Activated B cell treated with CpG ODN at 0.5 μM for 24 hours (primary cell): ENCODE measurements at places on chromosomes 12 and 14.

GRCh38 chr14:56004323-56004722 lies 113.9 kb upstream of the PELI2 start:
- DNase-seq: no peak

DNA sequence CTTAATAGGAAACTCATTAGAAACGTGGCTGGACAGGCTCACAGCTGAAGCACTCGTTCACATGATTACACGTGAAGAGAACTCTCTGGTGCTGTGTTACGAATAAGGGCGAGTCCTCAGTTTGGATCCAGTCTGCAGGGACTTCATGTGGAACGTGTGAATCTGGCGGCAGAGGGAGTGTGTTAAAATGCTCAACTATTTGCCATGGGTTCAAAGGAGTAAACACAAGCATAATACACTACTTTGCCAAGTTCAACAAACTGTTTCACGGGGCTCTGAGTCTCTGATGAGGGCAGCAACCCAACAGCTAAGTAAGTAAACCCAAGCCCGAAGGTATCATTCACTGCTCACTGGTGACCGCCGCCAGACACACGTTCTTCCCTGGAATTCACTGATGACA lies 42.4 kb downstream of the NUAK1 start:
- no peak for DNase-seq

GRCh38 chr14:98909251-98909944 lies 362.6 kb downstream of the BCL11B start:
- no peak for DNase-seq

- DNase-seq: no peak
Measured at GRCh38 chr12:76190299-76190698, 105.8 kb upstream of the NAP1L1 start.

DNA sequence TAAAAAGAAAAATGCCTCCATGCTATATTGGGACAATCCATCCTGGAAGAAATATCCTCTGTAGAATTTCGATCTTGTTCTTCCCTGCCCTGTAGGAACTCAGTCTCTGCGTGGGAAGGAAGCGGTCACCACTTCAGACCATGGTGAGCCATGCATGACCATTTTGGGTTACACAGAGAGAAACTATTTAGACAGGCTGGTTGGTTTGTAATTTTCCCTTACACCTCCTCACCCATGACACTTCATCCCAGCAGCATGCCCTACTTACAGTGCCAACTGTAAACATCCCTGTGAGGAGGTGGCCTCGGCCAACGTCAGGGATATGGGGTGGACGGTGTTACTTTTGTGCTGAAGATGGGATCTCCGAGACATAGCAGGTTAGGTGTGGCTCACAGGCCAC lies 121.4 kb downstream of the SMOC1 start:
- DNase-seq: no peak

GRCh38 chr12:29991924-29992323 lies 208.2 kb upstream of the TMTC1 start:
- no peak for DNase-seq

GRCh38 chr14:68598621-68599447 lies 194.0 kb downstream of the ZFP36L1 start:
- DNase-seq: no peak

GRCh38 chr14:26917086-26917485 lies 319.3 kb upstream of the NOVA1 start:
- no peak for DNase-seq

- no peak for DNase-seq
Measured at GRCh38 chr14:105490267-105490571, 827 bp upstream of the TEDC1 start.

DNA sequence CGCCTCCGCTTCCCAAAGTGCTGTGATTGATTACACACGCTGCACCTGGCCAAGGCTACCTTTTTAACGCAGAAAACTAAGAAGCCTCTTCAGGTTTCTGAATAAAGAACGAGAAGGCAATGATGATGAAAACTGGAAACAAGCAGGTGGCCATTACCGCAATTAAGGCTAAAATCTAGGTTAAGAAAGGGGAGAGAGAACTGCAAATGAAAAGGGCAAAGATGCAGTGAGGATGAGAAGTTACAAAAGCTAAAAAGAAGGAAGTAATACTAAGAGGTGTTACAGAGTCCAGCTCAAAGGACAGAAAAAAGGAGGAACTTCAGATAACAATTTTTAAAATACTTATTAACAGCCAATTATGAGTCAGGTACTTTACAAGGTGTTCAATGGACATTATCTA lies 79.7 kb downstream of the DUSP16 start:
- no peak for DNase-seq

GRCh38 chr14:26872515-26873361 lies 274.9 kb upstream of the NOVA1 start:
- DNase-seq: no peak

- no peak for DNase-seq
Measured at GRCh38 chr12:94867066-94867855, 136.2 kb downstream of the NDUFA12 start.

DNA sequence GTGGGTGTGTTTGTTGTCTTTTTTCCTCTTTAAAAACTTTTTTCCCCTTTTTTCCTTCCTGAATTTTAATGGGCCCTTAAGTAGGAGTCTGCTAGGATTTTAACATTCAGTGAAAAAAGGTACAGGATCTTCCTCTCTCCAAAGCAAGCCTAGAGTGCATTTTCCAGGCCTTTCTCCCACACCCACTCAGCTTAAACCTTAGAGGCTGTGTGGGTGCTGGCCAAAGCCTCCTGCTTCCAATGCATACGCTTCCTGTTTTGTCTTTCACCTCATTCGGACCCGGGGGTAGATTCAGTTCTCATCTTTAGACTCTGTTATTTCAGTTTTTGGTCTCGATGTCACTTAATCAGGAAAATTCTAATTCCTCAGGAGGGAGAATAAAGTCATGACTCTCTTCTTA lies 51.2 kb downstream of the TMEM30B start:
- DNase-seq: no peak

GRCh38 chr12:117805865-117806264 lies 162.9 kb downstream of the KSR2 start:
- no peak for DNase-seq

DNA sequence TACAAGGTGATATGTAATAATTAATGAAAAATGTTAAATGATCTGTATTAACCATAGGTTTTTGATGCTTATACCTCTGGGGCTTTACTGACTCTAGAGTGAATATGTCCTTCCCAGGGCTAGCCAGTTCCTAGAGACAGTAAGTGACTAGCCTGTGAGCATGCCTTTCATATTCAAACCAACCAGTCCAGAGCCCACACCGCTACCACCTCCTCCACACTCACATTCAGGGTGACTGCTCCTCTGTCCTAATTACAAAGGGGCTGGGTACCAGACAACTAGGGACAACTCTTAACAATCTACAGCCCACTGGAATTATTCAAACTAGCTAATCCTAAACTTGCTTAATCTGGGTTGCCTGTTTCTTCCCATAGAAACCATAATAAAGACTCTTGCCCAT lies 49.0 kb downstream of the RALGAPA1 start:
- no peak for DNase-seq

DNA sequence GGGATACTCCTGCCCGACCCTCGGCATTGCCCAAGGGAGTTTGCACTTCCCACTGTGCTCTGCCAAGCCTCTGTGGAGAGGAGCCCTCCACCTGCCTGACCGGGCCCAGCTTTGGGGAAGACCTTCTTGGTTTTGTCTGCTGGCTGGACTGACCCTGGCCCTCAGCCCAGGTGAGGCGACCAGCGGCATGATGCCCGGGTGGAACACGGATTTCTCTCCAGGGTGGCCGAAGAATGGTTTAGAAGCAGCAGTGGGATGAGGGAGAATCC lies 15.6 kb downstream of the ZBTB42 start:
- no peak for DNase-seq

- DNase-seq: no peak
Measured at GRCh38 chr14:29810682-29811081, 117.0 kb downstream of the PRKD1 start.

DNA sequence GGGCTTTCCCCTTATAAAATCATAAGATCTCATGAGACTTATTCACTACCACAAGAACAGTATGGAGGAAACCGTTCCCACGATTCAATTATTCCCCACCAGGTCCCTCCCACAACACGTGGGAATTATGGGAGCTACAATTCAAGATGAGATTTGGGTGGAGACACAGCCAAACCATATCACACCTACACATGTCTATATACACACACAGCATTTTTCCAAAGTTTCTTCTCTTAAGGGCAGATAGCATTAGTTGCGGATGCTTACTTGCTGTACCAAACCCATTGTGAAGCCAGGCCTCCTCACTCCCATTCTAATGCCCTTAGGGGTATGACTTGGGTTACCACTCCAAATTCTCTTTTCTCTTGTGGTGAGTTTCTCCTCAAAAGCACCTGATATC lies 104.1 kb upstream of the RAP1B start:
- no peak for DNase-seq

GRCh38 chr12:98229540-98229924 lies 285.9 kb upstream of the TMPO start:
- DNase-seq: no peak

GRCh38 chr12:526089-526488 lies 66.3 kb downstream of the B4GALNT3 start:
- DNase-seq: no peak

GRCh38 chr12:48017496-48017895 lies 13.2 kb upstream of the COL2A1 start:
- DNase-seq: no peak

DNA sequence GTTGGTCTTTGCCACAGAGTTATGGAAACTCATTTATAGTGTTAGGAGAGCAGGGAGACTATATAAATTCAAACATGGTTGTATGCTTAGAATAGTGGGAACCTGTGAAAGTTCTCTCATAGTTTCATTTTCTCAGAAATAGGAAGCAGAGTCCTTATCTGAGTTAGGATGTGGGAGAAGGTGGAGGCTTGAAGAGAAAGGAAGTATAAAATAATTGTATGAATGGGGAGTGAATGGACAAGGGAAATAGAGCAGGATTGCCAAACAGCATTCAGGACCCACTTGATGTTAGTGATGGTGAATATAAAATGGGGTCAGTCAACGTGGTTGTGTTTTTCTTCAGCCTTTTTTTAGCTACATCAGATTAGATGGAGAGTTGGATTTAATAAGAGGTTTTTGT lies 34.0 kb upstream of the TPH2 start:
- no peak for DNase-seq

- no peak for DNase-seq
Measured at GRCh38 chr12:13784504-13784903, 196.9 kb downstream of the GRIN2B start.
